ENCODE measurements at places on chromosomes 5 and 9. TPM values are rescaled to one million over a fixed set of nuclear protein-coding genes. Genes with fewer than 3 reads are reported as not detected.
A peak's percentile ranks its signal among the peaks of the same experiment; 100 is the strongest.

DNA sequence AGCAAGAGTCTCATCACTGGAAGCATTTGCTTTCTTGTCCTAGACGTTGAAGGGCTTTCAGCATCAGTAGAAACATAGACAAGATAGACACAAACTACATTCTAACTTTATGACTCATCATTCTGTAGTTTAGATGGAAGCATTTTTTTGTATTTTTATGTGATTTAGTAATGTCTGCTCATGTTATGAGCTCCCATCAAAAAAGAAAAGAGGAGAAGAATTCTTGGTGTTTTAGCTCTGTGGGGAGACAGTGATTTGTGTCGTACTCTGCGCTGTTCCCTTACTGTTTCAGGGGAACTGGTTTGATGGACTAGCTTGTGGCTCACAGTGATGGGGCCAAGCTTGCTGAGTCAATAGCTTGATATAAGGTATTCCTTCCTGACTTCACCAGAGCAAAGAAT, 159.2 kb upstream of the WWC1 start:
- H3K27ac ChIP-seq: no peak overlapping the region
- H3K36me3 ChIP-seq: no peaks in the 10 kb centered on the region
- no peaks in the 10 kb centered on the region for H3K4me1 ChIP-seq
- no peak overlapping the region for H3K4me3 ChIP-seq

- no peaks in the 10 kb centered on the region for H3K36me3 ChIP-seq
- H3K4me1 ChIP-seq: no peaks in the 10 kb centered on the region
- H3K27ac ChIP-seq: no peak overlapping the region
- no peak overlapping the region for H3K4me3 ChIP-seq
Measured at GRCh38 chr9:123776708-123777537, 153.0 kb downstream of the DENND1A start.

GRCh38 chr9:136533775-136534157, 12.1 kb downstream of the NOTCH1 start:
- H3K4me1 ChIP-seq: peaks cover 92% of the 10 kb centered on the region
- DNase-seq: peak; percentile 81
- H3K36me3 ChIP-seq: peaks cover 7% of the 10 kb centered on the region

- H3K4me3 ChIP-seq: no peak overlapping the region
- no peak for DNase-seq
- H3K36me3 ChIP-seq: no peaks in the 10 kb centered on the region
- no peaks in the 10 kb centered on the region for H3K4me1 ChIP-seq
Measured at GRCh38 chr5:52769061-52769460, 18.7 kb upstream of the ITGA1 start.

The PFN3 gene
- total RNA-seq: not detected

The TAF11L5 gene
- not detected for total RNA-seq

- no peak overlapping the region for H3K4me3 ChIP-seq
- H3K4me1 ChIP-seq: no peaks in the 10 kb centered on the region
- H3K27me3 ChIP-seq: no peaks in the 10 kb centered on the region
- H3K27ac ChIP-seq: no peak overlapping the region
- no peaks in the 10 kb centered on the region for H3K36me3 ChIP-seq
Measured at GRCh38 chr9:22683700-22684075, 237.1 kb downstream of the DMRTA1 start.

DNA sequence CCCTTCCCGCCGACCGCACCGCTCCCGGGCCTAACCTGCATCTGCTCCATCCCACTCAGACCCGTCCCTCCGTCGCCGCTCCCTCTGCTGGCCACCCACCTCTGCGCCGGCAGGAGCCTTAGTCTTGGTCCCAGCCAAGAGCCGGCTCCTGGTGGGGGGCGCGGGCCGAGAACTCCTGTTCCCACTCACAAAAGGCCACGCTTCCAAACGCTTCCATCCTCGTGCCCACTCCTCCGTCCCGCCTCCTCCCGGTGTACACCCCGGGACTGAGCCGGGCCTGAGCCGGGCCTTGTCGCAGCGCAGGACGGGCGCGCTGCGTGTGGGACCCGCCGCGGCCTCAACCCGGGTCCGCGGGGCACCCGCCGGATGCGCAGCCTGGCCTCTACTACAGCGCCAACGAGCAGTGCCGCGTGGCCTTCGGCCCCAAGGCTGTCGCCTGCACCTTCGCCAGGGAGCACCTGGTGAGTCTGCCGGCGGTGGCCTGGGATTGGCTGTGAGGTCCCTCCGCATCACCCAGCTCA, 7.5 kb downstream of the ADAMTS13 start:
- peak; percentile 63 for DNase-seq
- H3K27me3 ChIP-seq: no peaks in the 10 kb centered on the region
- no peaks in the 10 kb centered on the region for H3K4me1 ChIP-seq
- no peak overlapping the region for H3K27ac ChIP-seq
- H3K4me3 ChIP-seq: peak overlapping the region; percentile 52
- H3K36me3 ChIP-seq: no peaks in the 10 kb centered on the region

DNA sequence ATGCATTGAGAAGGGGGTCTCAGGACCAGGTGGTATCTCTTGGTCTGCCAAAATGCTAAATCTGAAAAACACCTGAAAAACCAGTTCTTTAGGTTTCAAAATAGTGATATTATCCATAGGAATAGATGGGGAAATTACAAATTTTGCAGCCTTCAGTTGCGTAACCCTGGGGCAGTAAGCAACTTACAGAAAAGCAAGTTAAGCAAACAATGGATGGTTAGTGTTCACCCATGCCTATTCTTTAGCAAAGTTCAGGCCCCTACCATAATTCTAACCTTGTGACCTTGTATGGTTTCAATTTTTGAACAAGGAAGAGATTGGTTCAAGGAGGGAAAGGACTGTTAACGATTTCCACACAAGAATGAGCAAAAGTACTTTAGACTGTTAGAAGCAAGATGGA, 24.5 kb downstream of the GLRX start:
- no peak overlapping the region for H3K4me3 ChIP-seq
- no peak for DNase-seq

DNA sequence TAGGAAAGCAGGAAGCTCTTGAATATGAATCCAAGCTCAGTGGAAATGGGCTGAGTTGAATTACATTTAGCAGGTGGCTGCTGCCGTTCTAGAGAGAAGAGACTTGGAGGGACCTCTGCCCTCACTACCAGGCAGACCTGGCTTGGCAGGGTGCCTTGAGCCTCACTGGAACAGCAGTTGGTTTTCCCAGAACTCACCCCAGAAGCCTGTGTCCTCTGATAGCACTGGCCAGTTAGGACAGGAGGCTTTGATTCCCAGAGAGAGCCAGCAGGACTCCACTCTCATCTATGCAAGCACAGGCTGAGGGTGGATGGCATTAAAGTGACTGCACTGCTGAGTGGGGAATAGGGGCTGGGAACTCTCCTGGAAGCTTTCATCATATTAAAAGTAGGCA, 54.8 kb downstream of the PWWP2A start:
- H3K4me1 ChIP-seq: no peaks in the 10 kb centered on the region
- peak; percentile 66 for DNase-seq
- no peaks in the 10 kb centered on the region for H3K27me3 ChIP-seq
- peak overlapping the region; percentile 78 for H3K27ac ChIP-seq

DNA sequence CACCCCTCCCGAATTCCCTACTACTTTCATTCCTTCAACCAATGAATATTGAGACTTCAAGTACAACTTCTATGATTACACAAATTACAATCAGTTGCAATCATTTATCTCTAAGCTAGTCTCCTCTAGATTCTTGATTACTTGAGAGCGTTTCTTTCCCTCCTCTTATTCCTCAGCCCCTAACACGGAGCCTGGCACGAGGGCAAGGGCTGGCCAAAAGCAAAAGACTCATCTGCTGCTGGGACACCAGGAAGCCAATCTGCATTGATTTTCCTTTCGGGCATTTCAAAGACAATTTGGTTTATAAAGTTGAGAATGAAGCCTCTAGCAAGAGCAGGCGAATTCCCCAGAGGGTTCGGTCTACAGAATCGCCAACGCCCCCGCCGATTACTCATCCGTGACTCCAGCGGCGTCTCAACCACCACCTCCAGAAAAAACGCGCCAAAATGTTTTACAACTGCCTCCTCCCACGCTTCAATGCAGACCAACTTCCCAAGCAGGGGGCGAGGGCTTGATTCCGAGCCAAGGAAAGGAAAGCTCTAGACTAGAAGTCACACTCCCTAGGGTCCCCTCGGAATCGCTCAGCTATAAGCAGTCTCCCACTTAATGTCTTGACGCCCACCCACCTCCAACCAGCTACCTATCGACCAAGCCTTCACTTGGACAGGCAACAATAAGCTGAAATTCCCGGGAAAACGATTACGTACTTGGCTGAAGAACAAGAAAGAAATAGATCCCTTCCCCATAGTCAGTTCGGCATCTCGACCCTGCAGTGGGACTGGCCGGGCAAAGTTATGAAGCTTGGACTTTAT, 1.5 kb downstream of the PCSK1 start:
- H3K27me3 ChIP-seq: peaks cover 8% of the 10 kb centered on the region
- H3K27ac ChIP-seq: no peak overlapping the region
- DNase-seq: no peak
- no peak overlapping the region for H3K4me3 ChIP-seq
- H3K4me1 ChIP-seq: no peaks in the 10 kb centered on the region

- H3K36me3 ChIP-seq: no peaks in the 10 kb centered on the region
- H3K4me3 ChIP-seq: no peak overlapping the region
- peaks cover under 1% of the 10 kb centered on the region for H3K4me1 ChIP-seq
- no peak for DNase-seq
- no peaks in the 10 kb centered on the region for H3K27me3 ChIP-seq
Measured at GRCh38 chr9:77802515-77803293, 154.6 kb upstream of the GNA14 start.

The DEPDC1B gene
- total RNA-seq: 11.7 TPM

- no peak overlapping the region for H3K4me3 ChIP-seq
- no peak for DNase-seq
- no peaks in the 10 kb centered on the region for H3K27me3 ChIP-seq
- peaks cover 7% of the 10 kb centered on the region for H3K4me1 ChIP-seq
- H3K36me3 ChIP-seq: no peaks in the 10 kb centered on the region
- H3K27ac ChIP-seq: no peak overlapping the region
Measured at GRCh38 chr9:130126721-130127433, 45.3 kb upstream of the NCS1 start.

DNA sequence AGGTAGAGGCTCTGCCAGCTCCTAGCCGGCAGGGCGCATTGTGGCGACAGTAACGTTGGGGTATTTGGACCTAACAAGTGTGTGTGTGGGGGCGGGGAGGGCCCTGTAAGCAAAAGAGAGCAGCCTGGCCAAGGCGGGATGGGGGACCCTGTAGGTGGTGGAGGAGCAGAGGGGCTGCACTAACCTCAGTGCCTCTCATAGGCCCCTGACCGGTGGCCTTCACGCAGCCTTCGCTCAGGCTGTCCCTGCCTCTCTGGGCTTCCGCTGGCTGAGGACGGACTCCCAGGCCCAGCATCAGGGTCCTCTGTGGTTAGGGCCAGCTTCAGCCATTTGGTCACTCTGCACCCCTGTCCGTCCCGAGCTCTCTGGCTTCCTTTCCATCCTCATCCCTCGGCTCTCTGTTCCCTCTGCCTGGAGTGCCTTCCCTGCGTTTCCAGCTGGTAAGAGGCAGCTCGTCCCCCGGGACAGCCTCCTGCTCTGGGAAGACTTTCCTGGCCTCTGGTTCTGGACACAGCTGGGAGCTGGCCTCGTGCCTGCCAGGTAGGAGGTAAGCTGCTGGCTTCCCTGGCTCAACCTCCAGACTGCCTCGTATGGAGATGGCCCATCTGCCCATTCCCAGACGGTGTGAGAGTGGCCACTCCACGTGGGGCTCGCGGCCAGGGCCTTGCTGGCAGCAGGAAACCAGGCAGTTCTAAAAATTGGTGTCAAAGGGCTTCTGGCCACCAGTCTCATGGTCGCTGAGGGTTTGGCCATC, 39.3 kb upstream of the PHYKPL start:
- no peak overlapping the region for H3K4me3 ChIP-seq
- no peaks in the 10 kb centered on the region for H3K27me3 ChIP-seq
- H3K27ac ChIP-seq: no peak overlapping the region
- H3K36me3 ChIP-seq: no peaks in the 10 kb centered on the region
- H3K4me1 ChIP-seq: no peaks in the 10 kb centered on the region

GRCh38 chr9:4009006-4009511, 290.8 kb downstream of the GLIS3 start:
- no peaks in the 10 kb centered on the region for H3K27me3 ChIP-seq
- H3K4me1 ChIP-seq: no peaks in the 10 kb centered on the region
- no peak for DNase-seq
- H3K36me3 ChIP-seq: no peaks in the 10 kb centered on the region
- H3K27ac ChIP-seq: no peak overlapping the region

- peak; percentile 63 for DNase-seq
- peaks cover 12% of the 10 kb centered on the region for H3K4me1 ChIP-seq
- peak overlapping the region; percentile 27 for H3K27ac ChIP-seq
Measured at GRCh38 chr5:55232271-55232984, 980 bp downstream of the CCNO start.

The OR1N1 gene
- total RNA-seq: not detected

The SPATA31C1 gene
- total RNA-seq: not detected

- H3K27ac ChIP-seq: no peak overlapping the region
- H3K27me3 ChIP-seq: no peaks in the 10 kb centered on the region
- H3K4me3 ChIP-seq: no peak overlapping the region
- H3K4me1 ChIP-seq: no peaks in the 10 kb centered on the region
- no peaks in the 10 kb centered on the region for H3K36me3 ChIP-seq
- no peak for DNase-seq
Measured at GRCh38 chr5:95709967-95710650, 21.0 kb upstream of the RHOBTB3 start.

- peak within 1 kb of the TSS; percentile 96 for H3K27ac ChIP-seq
- H3K27me3 ChIP-seq: no peaks in the 10 kb centered on the region
- DNase-seq: peak; percentile 98
- peaks cover 7% of the 10 kb centered on the region for H3K4me1 ChIP-seq
- peak within 1 kb of the TSS; percentile 63 for H3K4me3 ChIP-seq
Measured at GRCh38 chr5:150412319-150413175, at the start of gene CD74. Gene CD74, minus strand, starts transcription at chr5:150412910. Its CDS starts 161 bp downstream, at chr5:150412749.

DNA sequence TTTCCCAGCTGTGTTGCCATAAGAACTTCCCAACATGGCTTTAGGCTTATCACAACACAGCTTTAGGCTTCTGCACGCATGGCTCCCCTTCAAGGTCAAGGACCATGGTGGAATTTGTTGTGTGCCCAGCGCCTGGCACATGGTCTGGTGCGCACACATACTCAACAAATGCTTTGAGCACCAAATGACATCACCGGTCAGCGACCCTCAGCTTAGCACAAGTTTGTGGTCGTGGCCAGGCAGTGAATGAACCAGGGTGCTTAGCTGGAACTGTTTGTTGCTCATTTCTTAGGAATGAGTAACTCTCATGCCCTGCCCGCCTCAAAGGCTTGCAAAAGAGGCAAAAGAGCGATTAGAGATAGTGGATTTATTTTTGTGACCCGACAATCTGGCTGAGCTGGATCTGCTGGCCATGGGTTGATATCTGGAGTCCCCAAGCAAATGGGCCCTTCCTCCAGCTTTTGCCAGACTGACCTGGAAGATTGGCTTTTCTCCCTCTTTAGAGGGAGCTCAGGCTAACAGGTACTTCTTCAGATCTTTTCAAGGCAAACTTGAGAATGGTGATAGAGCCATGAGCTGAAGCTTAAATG, 58.9 kb downstream of the DAP start:
- no peak for DNase-seq
- H3K36me3 ChIP-seq: no peaks in the 10 kb centered on the region
- H3K27me3 ChIP-seq: no peaks in the 10 kb centered on the region

DNA sequence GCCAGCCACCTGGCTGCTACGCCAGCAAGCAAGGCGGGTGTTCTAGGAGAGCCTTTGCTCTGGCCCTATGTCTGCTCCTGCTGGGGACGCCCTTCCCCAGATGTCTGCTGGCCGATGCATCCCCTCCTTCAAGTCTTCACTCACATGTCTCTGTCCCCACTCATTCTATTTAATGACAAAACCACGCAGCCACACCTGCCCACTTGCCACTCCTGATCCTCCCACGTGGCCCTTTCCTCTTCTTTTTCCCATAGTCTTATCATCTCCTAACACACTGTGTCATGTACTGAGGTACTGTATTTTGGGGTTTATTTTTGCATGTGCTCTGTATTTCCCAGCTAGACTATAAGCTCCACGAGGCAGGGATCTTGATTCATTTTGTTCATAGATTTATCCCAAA, 62.0 kb upstream of the HRH2 start:
- no peak for DNase-seq
- no peaks in the 10 kb centered on the region for H3K36me3 ChIP-seq
- H3K4me3 ChIP-seq: no peak overlapping the region
- no peaks in the 10 kb centered on the region for H3K27me3 ChIP-seq
- H3K4me1 ChIP-seq: no peaks in the 10 kb centered on the region
- no peak overlapping the region for H3K27ac ChIP-seq

The MTRR gene
- 65.8 TPM for total RNA-seq

All from Peyer's patch (tissue), 4 donors.